ENCODE measurements at places on chromosomes 1 and 21.
A peak's percentile ranks its signal among the peaks of the same experiment; 100 is the strongest.

GRCh38 chr1:9621032-9621431 lies 30.5 kb upstream of the PIK3CD start:
- DNase-seq = no peak

DNA sequence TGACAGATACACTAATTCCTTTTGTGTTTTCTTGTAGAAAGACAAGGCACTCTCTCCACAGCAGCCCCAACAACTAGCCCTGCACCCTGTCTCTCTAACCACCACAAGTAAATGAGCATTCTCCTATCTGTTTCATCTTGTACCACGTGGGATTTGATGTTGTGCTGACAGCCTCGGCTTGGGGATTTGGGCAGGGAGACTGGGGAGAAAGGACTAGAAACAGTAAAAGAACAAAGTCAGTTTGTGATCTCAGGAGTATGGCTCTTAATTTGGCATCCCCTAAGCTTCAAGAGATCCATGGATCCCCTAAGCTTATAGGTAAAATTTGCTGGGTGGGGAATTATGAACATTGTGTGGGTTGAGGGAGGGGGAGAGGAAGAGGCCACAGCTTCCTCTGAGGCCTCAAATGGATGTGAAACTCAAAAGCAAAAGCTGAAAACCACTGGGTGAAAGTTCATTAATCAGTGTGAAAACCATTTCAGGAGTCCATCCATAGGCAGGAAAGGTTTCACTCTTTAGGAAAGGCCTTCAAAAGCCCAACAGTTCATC lies 3.1 kb downstream of the C1orf162 start:
- DNase-seq = no peak

DNA sequence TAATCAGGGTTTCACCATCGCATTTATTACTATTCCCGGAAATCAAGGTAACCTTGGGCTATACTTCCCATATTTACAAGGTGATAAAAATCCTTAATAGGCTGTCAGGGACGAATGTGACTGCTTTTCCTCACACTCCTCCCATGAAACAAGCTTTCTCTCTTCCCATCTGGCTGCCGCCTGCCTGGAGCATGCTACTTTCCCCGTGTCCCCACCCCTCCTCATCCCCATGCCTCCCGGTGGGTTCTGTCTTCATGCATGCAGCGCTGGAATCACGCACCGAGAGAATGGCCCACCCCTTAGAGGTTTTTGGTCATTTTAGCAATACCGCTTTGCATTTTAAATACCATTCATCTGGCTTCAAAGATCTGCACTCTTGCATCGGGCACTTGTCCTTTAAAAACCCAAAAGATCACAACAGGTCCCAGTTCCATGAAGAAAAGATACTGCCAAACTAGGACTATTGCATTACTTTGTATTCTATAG lies 339.1 kb downstream of the NTNG1 start:
- DNase-seq = no peak

- no peak for DNase-seq
Measured at GRCh38 chr1:178781533-178782330, 56.7 kb downstream of the RALGPS2 start.

DNA sequence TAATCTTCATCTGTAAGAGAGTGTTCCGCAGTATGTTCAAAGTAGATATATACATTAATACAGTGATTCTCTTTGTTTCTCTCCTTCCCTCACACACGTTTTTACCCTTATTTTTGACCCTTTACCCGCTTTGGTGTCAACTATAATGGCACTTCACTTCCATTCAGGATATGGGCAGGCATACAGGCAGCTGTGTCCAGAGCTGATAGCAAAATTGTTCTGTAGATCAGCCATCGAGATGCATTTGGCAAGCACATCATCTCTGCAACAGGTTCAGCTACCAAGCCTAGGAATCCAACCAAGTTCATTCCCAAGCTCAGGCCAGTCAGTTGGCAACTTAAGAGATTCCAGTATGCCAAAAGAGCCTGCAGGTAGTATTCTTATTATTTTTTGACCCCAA lies 74.8 kb downstream of the FNBP1L start:
- DNase-seq = no peak

GRCh38 chr1:111990878-111991718 lies 1.6 kb upstream of the KCND3 start:
- DNase-seq = peak; percentile 87

- no peak for DNase-seq
Measured at GRCh38 chr1:238141353-238141752, 250.6 kb upstream of the ZP4 start.

DNA sequence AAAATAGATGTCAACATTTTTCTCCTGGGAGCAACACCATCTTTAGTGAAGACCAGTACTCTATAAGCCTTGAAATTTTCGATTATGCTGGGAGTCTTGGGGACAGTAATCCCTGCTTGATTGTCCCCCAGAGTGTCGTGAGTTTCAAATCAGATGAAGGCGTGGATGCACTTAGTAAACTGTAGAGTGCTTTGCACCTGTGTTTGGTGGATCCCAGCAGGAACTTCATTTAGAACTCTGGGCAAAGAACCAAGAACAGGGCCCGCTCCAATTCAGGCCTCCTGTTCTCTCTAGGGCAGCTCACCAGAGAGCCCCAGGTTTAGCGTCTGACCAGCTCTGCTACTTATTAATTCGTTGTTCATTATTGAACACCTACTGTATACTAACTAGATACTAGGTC lies 1.5 kb downstream of the GPX7 start:
- DNase-seq = no peak

GRCh38 chr1:80155371-80155770 lies 1148.8 kb upstream of the ADGRL4 start:
- DNase-seq = peak; percentile 5
